Stimulated activated CD4-positive, alpha-beta T cell treated with anti-CD3 and anti-CD28 coated beads, Interleukin-15, amount 100 ng/mL, for 1 hour (primary cell): ENCODE measurements at places on chromosomes 6 and 20.

DNA sequence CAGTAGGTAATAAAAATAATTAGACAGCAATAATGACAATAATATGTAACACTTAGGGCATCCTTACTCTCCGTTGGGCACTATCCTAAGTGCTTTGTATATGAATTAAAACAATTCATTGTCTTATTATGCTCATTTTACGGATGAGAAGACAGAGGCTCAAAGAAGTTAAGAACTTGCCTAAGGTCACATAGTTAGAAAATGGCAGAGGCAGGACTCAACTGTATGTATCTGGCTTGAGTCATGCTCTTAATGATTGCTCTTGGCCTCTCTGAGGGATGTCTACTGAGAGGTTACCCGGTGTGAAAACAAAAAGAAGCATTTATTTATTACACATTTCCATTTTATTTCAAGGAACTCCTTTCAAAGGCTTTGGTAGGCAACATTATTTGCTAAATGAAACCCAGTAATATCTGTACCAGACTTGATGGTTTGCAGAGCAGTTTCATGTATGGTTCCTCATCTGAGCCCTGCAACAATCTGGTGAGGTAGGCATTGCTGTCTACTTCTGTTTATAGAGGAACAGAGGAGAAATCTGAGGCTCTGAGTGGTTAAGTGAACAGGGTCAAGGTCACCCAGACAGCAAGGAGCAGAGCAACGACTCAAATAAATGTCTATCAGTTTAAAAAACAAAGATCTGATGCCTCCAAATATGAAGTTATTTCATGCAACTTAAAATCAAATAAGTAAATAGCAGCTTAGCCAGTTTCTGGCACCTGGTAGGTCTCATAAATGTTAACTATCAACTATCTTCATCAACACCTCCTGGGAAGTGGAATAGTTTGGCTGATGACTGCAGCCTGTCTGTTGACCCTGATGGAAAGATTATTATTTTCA is 4.2 kb upstream of the PARD6B start:
- no peak for DNase-seq

DNA sequence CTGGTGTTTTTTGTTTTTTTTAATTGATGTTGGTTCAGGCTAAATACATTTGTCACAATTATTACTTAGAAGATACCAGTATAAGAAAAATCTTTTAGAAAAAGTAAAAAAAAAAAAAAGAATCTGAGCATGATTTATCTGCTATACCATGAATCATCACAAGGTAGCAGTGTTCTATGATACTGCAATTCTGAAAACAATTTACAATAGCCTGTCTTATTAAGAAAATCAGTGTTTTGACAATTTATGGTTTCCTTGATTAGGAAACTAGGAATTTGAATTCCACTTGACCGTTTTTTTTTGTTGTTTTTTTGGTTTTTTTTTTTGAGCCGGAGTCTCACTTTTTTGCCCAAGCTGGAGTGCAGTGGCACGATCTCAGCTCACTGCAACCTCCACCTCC is 9.3 kb upstream of the MAK start:
- no peak for DNase-seq

- no peak for DNase-seq
Measured at GRCh38 chr20:33309631-33310030, 26.6 kb downstream of the BPIFB1 start.

GRCh38 chr6:11689847-11690246 is 88.8 kb downstream of the ADTRP start:
- DNase-seq, result no peak

- no peak for DNase-seq
Measured at GRCh38 chr6:139640448-139640847, 266.0 kb upstream of the CITED2 start.

DNA sequence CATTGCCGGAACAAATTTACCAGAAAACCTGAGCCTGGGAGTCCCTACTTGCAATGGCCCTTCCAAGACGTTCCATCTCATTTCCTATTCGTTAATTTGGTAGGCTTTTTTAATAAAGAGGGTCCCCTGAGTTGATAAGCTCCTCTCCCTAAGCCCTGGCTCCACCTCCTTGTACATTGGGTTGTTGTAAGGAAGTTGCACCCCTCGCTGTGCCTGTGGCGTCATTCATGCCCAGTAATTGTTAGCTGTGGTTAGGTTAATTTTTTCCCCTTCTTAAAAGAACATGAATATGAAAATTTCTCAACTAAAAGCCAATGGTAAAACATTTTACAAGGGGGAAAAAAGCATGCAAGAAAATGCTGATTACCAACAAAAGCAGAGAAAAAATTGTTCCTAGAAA is 91.9 kb downstream of the SLC24A3 start:
- DNase-seq, result no peak

- no peak for DNase-seq
Measured at GRCh38 chr6:123901436-123901835, 97.8 kb downstream of the NKAIN2 start.

DNA sequence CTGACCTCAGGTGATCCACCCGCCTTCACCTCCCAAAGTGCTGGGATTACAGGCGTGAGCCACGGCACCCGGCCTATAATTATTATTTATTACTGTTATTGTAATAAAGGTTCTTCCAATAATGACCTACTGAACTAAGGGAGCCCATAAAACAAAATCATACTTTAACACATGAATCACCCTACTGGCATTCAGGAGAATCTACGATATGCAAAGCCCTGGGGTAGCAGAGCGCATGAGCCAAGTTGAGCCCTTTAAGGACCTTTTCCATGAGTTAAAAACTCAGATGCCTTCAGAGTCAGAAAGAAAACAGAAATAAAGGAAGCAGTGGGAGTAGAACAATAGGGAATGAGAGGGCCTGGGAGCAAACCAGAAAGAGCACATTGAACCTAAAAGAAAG is 41.5 kb downstream of the SNRPB start:
- DNase-seq, result no peak

GRCh38 chr6:20533746-20534294 is 437 bp upstream of the CDKAL1 start:
- no peak for DNase-seq

GRCh38 chr20:34583544-34583943 is 25.0 kb downstream of the MAP1LC3A start:
- DNase-seq, result no peak

GRCh38 chr6:136059308-136059707 is 190.8 kb downstream of the MTFR2 start:
- DNase-seq, result no peak

DNA sequence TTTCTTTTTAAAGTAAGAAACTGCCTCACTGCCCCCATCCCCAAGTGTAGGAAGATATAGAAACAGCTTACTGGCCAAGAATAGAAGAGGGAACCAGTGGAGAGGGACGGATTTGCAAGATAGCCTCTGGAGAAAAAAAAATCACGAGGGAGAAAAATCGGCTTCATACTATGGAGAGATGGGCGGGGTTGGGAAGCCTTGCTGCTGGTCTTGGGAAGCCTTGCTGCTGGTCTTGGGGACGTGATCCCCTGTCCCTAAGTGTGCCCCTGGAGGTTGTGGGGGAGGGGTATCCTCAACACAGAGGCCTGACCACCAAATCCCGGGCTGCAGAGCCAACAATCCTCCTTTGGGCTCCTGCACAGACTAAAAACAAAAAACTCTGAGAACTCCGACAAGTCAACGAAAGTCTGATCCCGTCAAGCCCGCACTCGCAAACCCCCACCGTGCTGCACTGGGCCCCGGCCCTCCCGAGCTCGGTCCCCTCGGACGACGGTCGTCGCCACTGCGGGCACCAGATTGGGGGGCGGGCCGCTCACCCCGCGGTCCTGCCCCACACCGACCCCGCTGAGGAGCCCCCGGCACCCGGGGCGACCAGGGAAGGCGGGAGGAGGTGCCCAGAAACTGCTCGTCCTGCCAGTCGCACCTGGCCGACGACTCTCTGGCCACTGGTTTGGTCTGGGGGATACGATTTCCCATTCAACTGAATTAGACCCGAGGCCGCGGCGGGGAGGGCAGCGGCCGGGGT is 750 bp downstream of the MAP7 start:
- DNase-seq, result no peak

GRCh38 chr6:129516787-129517186 is 193.2 kb downstream of the ARHGAP18 start:
- DNase-seq, result no peak

- DNase-seq, result no peak
Measured at GRCh38 chr6:38284802-38285394, 354.8 kb downstream of the BTBD9 start.

- no peak for DNase-seq
Measured at GRCh38 chr6:46781478-46782378, 11.5 kb upstream of the MEP1A start.

DNA sequence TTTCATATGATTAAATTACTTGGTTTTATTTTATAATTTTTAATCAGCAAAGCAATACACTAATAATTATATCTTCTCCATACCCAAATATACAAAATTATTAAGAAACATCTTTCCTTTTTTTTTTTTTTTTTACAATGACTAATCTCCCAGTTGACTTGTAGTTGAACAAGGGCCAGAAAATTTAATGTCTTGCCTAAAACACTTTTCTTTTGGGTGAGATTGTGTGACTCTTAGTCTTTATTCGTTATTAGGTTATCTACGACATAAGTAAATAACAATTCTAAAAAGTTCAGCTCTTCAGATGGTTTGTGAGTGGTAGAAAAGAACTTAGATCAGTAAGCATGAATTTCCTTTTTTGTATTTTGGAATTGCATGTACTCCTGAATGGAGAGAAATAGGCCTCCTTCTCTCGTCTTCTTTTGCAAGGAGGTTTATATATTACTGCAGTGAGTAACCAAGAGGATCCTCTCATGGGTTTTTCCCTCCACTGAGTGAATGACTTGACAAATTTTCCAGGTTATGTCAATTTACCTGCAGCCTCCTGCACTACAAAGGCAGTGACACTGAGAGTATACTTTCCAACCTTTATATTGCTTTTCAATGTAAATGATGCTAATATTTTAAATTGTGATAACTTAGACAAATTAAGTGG is 364.5 kb upstream of the CITED2 start:
- no peak for DNase-seq

DNA sequence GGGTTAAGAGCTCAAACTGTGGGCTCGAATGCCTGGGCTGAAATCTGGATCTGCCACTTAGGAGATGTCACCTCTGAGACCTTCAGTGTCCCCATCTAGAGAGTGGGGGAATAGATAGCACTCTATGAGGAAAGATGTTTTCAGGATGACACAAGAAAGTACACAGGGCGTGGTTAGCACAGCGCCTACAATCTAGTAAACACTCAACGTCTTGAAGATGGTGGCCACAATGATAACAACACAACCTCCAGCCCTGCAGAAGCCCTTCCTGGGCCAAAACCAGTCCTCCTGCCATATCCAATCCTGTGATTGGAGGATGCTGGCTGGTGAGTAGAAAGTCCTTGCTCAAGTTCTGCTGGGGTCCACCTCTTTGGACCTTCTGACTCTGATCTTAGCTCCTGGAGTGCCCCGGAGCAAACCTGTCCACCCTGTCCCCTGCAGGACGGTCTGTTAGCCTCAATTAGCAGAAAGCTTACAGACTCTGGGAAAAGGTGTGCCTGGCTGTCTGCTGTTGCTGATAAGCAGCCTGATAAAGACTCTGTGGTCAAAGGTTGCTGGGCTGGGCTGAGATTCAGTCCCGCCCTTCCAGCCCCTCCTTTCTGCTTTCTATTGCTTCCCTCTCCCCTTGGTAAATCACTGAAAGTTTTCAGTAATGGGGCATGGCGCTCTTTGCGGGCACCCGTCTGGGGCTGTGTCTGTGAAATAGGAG is 8.2 kb downstream of the EDN3 start:
- no peak for DNase-seq

DNA sequence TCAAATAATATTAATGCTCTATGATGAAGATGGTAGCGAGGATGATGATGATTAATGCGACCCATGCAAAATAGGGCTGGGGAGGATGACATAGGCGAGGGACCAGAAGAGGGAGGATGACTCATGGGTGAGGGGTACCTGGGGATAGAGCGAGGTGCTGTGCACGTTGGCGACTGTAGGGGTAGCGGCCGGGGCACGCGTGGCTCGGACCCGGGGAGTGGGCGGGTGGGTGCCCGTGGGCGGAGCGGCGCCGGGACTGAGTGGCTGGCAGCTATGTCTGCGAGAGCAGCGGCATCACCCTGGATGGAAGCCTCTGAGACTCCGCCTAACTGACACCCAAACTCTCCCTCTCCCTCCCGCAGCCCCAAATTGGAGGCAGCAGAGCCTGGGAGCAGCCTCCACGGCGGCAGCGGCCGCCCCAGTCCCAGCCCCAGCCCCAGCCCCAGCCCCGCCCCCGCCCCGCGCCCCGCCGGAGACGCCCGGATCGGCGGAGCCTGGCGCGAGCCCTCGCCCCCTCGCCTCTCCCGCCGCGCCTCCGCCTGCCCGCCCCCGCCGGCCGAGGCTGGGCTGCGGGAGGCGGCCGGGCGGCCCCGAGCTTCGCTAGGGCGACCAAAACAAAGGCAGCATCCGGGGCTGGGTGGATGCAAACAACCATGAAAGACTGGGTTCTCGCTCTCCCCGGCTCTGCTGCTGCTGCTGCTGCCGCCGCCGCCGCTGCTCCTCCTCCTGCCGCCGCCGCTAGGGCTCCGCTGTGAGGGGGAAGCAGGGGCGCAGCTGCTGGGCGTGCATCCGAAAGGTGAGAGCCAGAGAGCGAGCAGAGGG is at the start of gene RIMS1:
TSS of gene RIMS1 (plus strand) at position 367 of the 822 bp plus-strand sequence. CDS start 474 bp downstream, outside the sequence.
- DNase-seq, result no peak

GRCh38 chr20:18742841-18743240 is 70.7 kb upstream of the SCP2D1 start:
- no peak for DNase-seq

DNA sequence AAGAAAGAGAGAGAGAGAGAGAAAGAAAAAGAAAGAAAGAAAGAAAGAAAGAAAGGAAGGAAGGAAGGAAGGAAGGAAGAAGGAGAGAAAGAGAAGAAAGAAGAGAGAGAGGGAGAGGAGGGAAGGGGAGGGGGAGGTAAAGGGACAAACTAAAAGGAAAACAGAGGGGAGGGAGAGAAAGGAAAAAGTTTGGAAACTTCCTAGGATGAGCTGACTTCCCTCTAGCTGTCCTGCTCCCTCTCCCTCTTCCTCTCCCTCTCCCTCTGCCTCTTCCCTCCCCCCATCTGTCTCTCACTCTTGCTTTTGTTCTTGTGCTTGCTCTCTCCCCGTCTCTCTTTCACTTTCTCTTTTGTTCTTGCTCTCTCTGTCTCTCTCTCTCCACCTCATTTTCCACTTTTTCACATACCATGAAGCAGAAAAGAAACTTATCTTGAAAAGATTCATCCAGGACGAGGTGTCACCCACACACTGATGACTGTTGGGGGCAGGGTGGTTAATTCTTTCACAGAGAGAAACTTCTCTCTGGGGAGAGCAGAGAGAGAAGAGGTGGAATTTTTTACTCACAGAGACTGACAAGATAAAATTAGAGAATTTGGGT is 56.4 kb upstream of the DUSP22 start:
- no peak for DNase-seq

DNA sequence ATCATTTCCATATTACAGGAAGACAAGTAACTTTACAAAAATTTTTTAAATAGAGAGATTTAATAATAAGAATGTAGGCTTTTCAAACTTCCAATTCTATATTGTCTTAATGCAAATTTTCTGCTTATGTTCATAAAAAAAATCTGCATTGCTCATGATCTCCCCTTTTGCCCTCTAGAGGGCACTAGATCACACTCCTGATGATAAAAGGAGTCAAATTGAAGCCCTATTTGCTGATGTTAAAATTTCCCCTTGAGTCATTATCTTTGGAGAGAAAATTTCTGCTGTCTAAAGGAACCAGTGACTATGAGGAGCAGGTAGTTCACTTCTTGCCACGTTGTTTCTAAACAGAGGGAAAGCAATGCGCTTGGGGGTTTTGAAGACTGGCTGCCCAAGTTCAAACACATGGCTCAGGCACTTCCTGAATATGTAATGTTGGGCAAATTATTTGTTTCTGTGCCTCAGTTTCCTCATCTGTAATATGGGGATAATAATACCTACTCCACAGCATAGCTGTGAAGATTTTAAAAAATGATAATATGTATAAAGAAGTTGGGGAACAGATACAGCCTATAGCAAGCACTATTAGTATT is 874.2 kb downstream of the TFAP2A start:
- no peak for DNase-seq

GRCh38 chr20:33165416-33166055 is 2.4 kb upstream of the BPIFA2 start:
- DNase-seq, result no peak
